Activated naive CD8-positive, alpha-beta T cell treated with anti-CD3 and anti-CD28 coated beads for 36 hours (primary cell): ENCODE measurements at places on chromosomes 1 and 21. TPM values are rescaled to one million over a fixed set of nuclear protein-coding genes. Genes with fewer than 3 reads are reported as not detected.

DNA sequence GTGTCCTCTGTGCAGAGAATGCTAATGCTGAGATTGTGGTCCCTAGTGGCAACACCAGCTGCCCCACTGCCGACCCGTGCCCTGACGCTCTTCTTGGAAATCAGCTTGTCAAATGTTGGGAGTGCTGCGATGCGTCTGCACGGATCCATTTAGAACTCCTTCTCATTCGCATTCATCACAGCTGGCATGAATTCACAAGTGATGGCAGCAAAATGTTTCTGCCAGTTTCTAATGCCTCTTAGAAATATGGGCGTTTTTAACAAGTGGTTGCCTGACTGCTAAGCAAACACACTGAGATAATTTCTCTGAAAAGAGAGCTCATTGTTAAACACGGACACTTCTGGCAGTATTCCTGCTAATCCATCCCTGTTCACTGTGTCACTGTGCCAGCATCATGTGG is 131.9 kb upstream of the KCNJ6 start:
- DNase-seq = no peak

The SERINC2 gene
- 0.16 TPM for total RNA-seq

- no peak for DNase-seq
These were observed 1651.0 kb downstream of the NCAM2 start for GRCh38 chr21:22649246-22649645.

GRCh38 chr1:5297886-5298239 is 643.5 kb downstream of the AJAP1 start:
- no peak for DNase-seq

The PSRC1 gene
- 10.7 TPM for total RNA-seq

The SPATA45 gene
- total RNA-seq = not detected

GRCh38 chr1:67588178-67588855 is 96.7 kb upstream of the GADD45A start:
- DNase-seq = no peak

DNA sequence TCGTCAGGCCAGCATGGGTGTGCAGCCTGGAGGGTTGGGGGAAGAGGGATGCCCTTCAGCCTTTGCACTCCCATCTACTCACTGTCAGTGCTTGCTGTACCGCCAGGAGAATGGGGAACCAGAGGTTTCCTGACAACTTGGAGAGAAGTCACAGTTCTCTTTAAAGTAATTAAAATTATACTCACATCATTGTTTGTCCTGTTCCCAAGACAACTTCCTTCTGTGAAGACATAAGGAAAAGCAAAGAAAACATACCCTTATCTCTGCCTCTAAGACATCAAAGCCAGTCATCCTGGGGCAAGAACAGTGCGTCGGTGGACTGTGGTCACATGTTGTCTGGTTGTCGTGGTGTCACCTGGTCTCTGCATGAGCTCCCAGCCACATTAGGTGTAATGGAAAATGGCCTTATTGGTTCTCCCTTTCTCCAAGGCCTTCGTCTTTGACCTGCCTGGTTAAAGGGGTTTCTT is 17.6 kb downstream of the TRAF5 start:
- no peak for DNase-seq

DNA sequence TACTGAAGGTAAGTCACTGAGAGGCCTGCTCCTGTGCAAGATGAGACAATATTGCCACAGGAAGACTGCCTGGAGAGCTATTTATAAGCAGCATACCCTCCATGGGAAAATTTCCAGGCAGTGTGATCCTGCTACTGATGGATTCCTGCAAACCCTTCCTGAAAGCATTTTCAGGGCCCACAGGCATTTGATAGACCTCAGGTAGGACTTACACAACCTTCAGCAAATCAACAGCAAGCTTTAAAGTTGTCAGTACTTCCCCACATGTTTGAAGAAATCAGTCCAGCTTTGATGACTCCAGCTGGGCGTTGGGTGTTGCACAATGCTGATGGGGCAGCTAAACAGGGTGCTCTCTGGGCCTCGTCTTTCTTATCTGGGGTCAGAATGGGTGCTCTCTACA is 108.8 kb downstream of the PLXNA2 start:
- DNase-seq = no peak

The ITLN1 gene
- not detected for total RNA-seq
